ENCODE measurements at places on chromosomes 6 and 20. TPM values are rescaled to one million over a fixed set of nuclear protein-coding genes. Genes with fewer than 3 reads are reported as not detected.

The TSBP1 gene
- not detected for total RNA-seq

The PDYN gene
- not detected for total RNA-seq

The CPNE5 gene
- total RNA-seq: 0.29 TPM

DNA sequence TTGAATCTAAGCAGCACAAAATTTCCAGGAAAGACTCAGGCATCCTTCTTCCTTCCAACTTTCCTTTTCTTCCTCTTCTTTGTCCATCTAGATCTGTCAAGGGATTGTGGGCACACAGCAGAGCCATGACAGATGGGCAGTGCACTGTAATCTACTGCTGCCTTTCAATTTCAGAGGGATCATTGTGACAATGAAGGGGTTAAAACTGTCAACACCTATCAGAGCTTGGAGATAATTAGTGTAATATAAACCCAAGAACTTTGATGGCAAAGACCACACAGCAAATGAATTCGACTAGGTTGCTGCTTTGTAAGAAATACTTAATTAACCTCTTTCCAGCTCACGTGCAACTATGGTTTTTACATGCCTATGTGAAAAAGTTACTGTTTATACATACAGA, 55.0 kb downstream of the SAMD5 start:
- no peak for DNase-seq

GRCh38 chr20:15927893-15928650, 645.2 kb downstream of the KIF16B start:
- DNase-seq: peak; percentile 38

GRCh38 chr6:42831237-42831636, 48.2 kb upstream of the RPL7L1 start:
- DNase-seq: no peak

GRCh38 chr6:15444081-15444731, 198.3 kb downstream of the JARID2 start:
- DNase-seq: no peak

- no peak for DNase-seq
Observed at GRCh38 chr6:35141007-35141655, at the start of gene TCP11. Gene TCP11 (minus strand): TSS chr6:35141339. CDS start chr6:35140870, 469 bp downstream.

DNA sequence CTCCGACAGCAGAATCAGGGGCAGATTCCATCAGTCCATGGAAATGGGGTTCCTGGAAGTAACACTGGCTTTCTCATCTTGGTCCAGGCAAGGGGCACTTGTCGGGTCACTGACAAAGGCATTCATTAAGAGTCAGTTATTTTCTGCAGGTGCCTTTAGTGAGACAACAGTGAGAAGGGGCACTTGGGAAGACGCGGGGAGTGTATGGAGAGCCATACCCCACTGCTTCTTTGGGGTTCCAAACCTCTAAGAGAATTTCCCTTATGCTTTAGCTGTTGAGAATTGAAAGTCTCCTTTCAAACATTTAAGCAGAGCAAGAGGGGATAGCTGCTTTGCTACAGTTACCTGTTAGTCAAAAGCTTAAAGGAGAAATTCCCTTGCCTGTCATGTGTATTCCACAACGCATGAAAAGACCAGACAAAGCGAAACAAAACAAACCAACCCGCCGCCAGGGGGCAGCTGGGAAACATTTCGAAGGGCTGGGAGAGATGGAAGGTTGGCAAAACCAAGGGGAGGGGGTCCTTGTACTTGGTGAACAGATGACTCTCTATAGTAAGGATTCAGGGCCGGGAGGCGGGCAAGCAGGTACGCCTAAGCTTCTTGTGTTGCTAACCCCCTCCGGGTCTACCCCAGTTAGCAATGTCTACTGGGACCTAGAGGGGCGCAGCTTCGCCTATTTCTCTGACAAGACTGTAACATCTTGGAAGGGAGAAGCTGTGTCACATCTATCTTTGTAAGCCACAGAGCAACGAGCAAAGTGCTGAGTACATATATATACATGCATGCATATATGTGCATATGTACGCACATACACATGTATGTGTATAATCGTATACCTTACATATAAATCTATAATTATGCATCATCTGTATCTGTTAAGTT, 474.9 kb upstream of the AGPAT4 start:
- DNase-seq: peak; percentile 47

GRCh38 chr20:10110151-10110550, 75.4 kb downstream of the ANKEF1 start:
- peak; percentile 68 for DNase-seq

GRCh38 chr6:16409531-16410441, 171.4 kb downstream of the GMPR start:
- DNase-seq: peak; percentile 83

- DNase-seq: no peak
Observed at GRCh38 chr20:44106615-44107014, 80.4 kb downstream of the JPH2 start.

- no peak for DNase-seq
Observed at GRCh38 chr6:9224539-9224938, 789.2 kb upstream of the SLC35B3 start.

Data from PC-3 (cell line).